Thymus (tissue), 14 donors: ENCODE measurements at places on chromosomes 4 and X. TPM values are rescaled to one million over a fixed set of nuclear protein-coding genes. Genes with fewer than 3 reads are reported as not detected.

POU4F2 gene
- not detected for total RNA-seq

METAP1 gene
- total RNA-seq, result 47.4 TPM

CENPI gene
- 9.7 TPM for total RNA-seq

RNF4 gene
- total RNA-seq, result 43.1 TPM

PCDH18 gene
- 9.9 TPM for total RNA-seq

IL3RA gene
- 4.9 TPM for total RNA-seq

AREG gene
- total RNA-seq, result 0.42 TPM

FRMPD3 gene
- total RNA-seq, result 0.09 TPM

F11 gene
- not detected for total RNA-seq

CDS1 gene
- 2.0 TPM for total RNA-seq

CACNA1F gene
- 0.61 TPM for total RNA-seq

CT45A2 gene
- total RNA-seq, result not detected

NEIL3 gene
- total RNA-seq, result 44.9 TPM

USP17L12 gene
- not detected for total RNA-seq

RASSF6 gene
- total RNA-seq, result 16.6 TPM

HMGN5 gene
- 3.8 TPM for total RNA-seq

NPY2R gene
- 0.05 TPM for total RNA-seq

PAK3 gene
- total RNA-seq, result 1.4 TPM

NHS gene
- total RNA-seq, result 1.7 TPM

C4orf50 gene
- total RNA-seq, result 0.66 TPM

DMRTC1B gene
- 0.14 TPM for total RNA-seq

CTAG2 gene
- not detected for total RNA-seq

MXRA5 gene
- 6.1 TPM for total RNA-seq

CDX4 gene
- not detected for total RNA-seq

USP17L11 gene
- not detected for total RNA-seq

LPAR4 gene
- total RNA-seq, result 1.6 TPM

FUNDC2 gene
- 122 TPM for total RNA-seq

PLAC8 gene
- 79.8 TPM for total RNA-seq

CAPN6 gene
- total RNA-seq, result 5.1 TPM
